Naive thymus-derived CD4-positive, alpha-beta T cell (primary cell): ENCODE measurements at places on chromosomes 12 and 14.

DNA sequence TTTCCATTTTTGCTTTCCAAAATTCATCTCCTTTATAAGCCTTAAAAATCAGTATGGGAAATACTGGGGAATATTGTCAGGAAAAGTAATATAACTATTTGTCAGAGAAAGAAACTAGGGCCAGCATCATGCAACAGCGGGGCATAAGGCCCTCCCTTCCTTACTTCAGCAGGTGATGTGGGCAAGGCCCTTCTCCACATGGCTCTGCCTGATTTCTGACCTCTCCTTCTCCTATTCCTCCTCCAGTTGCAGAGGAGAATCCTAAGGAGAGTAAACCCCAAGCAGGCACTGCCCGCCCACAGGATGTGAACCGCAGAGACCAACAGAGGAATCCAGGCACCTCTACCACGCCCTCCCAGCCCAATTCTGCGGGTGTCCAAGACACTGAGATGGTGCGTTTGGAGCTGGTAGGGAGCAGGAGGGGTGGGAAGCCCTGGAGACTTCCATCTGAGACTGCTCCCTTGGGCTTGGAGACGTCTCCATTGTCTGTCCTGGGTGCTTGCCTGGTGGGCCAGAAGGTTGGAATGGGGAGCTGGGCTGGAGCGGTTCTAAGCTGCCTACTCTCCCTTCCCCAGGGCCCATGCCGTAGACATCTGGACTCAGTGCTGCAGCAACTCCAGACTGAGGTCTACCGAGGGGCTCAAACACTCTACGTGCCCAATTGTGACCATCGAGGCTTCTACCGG lies 2.7 kb upstream of the SOAT2 start:
- no peak for DNase-seq

DNA sequence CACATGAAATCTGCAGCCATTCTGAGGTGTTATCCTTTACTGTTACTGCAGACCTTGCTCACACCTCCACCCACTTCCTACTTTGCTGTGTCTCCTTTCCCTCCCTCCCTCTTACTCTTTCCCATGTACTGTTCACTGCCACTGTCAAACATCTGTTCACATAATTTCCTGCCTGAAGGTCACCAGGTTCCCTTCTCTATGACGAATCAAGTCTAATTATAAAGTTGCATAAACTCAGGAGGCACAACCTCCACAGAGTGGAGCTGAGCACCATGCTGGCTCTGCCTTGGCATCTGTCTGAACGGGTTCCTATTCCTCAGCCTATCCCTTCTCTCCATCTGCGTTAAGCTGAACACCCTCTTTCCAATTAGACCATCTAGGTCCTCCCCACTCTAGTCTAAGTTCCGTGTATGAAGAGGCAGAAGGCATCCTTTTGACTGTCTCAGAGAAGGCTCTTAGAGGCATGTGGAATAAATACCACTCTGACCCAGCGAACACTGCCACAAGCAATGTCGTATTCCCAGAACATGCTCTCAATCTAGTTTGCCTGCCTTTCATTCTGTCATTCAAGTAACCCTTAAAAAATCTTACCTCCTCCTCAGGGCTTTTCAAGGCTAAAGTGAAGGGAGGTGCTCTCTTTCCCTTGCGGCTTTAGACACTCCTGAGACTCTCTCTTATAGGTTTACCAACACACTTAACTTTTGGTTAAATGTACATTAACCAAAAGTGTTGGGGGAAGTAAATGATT lies 48.7 kb downstream of the ACADS start:
- DNase-seq = no peak

DNA sequence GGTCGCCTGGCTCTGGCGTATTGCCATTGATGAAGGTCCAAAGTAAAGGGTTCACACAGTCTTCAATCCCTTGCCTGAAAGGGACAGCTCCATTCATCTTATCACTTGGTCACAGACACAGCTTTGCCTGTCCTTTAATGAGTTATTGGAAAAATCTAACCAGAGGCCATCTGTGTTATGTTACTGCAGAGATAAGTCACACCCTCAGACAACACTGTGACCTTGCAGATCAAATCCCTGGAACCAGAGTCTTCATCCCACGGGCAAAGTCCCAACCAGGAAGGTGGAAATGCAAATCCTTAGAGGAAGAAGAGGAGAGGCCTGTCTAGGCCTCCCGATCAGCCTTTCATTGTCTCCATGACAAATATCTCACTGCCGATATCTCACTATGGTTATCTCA lies 68.3 kb upstream of the SCN8A start:
- no peak for DNase-seq

DNA sequence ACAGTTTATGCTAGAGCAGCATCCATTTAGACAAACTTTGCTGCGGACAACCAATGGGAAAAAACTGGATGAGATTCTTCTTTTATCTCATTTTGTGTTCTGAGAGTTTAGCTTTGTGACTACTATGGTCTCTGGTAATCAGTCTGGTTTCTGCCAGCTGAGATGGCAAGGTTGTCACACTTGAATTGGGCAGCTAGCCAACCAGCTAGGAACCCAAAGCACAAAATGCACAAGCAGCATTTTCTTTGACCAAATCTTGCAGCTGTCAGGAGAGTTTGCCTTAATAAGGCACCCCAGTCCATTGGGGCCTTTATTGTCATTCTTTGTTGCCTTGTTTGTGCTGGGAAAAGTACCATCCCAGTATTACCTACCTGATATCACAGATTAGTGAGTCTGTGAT lies 34.0 kb upstream of the ETV6 start:
- DNase-seq = no peak

DNA sequence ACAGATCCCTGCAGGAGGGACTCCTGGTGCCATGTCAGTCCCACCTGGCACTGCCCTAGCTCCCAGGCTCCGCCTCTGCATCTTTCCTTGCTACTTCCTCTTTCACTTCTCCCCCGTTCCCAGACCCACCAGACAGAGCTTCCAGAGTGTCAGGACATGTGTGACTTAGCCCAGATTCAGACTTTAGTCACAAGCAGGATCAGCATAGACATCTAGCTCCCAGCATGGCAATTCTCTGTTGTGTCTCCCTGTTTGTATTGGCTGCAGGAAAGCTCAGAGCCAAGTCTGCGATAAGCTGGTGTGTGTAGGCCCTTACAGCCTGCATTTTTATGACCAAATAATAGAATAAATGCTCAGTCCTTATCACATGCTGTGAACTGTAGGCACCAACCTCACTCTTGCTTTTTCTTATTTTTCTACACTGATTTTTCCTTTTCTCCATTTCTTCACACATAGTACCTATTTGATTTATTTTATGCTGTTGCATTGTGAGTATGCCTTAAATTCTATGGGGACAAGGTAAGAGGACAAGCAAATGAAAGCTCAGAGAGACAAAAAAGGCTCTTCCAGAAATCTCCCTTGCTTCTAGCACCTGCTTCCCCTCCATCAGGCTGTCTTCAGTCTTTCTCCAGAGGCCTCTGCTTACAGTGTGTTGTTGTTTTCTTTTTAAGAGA lies 5.9 kb downstream of the DHRS2 start:
- DNase-seq = no peak

DNA sequence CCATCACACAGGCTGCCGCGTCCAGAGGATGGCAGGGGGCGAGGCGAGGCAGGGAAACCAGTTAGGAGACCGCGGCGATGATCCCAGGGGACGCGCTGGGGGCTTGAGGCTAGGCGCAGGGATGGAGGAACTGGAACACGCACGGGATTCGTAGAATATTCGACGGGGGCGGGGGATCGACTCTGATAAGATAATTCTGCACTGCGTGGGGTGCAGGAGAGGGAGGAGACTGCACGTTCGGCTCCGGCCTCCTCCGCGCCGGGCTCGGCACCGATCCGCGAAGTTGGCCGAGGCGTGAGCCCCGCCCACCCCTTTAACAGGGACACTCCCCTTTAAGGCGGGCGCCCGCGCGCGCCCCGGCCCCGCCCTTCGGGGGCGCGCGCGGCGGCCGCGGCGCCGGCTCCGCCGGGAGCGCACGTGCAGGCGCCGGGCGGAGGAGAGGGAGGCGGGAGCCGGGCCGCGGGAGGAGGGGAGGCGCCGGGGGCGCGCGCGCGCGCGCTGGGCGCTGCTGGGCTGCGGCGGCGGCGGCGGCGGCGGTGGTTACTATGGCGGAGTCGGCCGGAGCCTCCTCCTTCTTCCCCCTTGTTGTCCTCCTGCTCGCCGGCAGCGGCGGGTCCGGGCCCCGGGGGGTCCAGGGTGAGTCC lies at the start of gene ACVR1B:
Gene ACVR1B, plus strand, starts transcription at position 501 of the 644 bp plus-strand sequence. Its CDS starts 45 bp downstream, at position 546.
- peak; percentile 90 for DNase-seq

GRCh38 chr12:46300910-46301309 lies 32.1 kb upstream of the SLC38A1 start:
- no peak for DNase-seq

DNA sequence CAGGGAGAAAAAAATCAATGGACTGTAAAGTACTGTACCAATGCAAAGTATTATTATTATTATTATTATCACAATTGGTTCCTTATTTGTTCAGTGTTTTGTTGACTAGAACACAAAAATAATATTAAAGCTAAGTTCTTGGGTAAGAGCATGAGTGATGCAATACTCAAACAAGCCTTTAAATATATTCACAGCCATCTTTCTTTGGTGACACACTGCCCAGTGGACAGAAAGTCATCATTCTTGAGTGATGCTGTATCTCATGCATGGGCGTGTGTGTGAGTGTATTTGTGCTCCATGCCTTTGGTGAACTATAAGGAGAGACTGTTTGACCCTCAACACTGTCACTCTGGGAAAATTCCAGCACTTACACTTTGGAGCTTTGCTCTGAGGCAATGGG lies 93.6 kb downstream of the KCNK10 start:
- no peak for DNase-seq

- DNase-seq = no peak
Observed at GRCh38 chr12:57836442-57837375, 9.8 kb downstream of the CTDSP2 start.
